Activated CD8-positive, alpha-beta memory T cell treated with anti-CD3 and anti-CD28 coated beads for 36 hours (primary cell): ENCODE measurements at places on chromosomes 3 and 15. TPM values are rescaled to one million over a fixed set of nuclear protein-coding genes. Genes with fewer than 3 reads are reported as not detected.

ROBO2 gene
- total RNA-seq = not detected

GPR87 gene
- 1.2 TPM for total RNA-seq

SI gene
- not detected for total RNA-seq

MBNL1 gene
- total RNA-seq = 382 TPM

CYP8B1 gene
- not detected for total RNA-seq

PARP15 gene
- 11.3 TPM for total RNA-seq

WDR72 gene
- not detected for total RNA-seq
